CD4-positive, CD25-positive, alpha-beta regulatory T cell (primary cell): ENCODE measurements at places on chromosomes 1 and 21.

DNA sequence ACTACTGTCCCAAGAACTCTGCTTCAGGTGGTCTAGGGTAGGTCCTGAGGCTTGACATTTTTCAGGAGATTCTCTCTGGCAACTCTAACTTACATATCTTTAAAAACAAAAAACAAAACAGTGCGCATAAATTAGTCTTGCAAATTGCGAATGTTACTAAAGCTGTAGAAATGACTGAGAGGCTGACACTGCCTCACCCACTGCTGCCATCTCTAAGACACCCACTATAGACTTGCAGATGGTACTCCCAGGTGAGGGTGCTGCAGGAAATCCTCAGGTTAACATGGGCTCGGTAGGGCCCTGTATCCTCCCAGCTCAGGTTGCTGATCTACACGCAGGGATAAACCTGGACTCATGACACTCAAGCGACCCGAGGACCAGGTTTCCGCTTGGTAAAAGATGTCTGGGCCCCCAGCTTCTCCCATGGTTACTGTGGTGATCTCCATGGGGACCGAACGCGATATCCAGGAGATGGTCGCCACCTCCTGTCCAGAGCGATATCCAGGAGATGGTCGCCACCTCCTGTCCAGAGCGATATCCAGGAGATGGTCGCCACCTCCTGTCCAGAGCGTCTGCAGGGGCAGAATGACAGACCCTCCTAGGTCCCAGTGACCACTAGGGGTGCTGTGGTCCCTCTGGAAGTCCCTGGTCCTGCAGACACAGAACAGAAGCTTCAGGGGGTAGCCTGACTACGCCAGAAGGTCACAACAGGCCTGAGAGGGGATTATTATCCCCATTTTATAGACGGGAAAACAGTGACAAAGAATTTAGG lies 16.2 kb upstream of the LY9 start:
- no peak for DNase-seq

GRCh38 chr1:42927274-42927841 lies 31.3 kb downstream of the SLC2A1 start:
- DNase-seq = no peak

DNA sequence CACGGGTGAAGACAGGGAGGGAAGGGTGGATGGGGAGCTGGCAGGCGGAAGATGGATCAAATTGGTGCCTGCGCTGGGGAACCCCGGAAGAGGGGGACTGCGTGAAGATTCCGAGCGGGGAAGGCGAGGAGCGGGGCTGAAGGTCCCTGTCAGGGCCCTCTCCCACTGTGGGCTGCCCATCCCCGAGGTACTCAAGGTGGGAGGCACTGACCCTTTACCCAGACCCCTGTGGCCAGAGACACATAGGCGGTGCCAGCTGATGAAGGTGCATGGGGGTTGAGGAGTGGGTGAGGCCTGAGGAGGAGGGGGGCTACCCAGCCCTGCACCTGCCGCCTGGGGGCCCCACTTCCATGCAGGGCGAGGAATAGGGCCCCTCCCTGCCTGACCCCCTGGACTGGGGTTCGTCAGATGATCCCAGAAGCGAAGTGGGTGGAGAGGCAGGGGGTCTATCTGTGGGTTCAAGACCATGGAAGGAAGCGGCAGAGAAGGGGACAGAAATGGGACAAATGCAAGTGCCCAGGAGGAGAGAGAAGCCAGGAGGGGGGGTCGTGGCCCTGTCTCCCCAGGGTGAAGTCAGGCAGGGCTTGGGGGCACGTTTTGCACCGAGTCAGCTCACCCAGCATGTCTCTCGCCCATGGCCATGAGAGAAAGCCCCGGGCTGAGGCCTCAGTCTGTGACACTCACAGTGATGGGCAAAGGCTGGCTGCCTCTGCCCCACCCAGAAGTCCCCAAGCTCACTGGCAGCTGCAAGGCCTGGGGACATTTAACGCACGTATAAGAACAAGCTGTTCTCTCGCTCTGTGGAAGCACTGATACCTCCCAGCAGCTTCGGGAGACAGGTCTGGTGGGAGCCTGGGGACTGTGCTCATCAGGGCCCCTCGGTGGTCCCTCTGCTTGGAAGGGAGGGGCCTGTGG lies 7.0 kb upstream of the MMEL1 start:
- no peak for DNase-seq

GRCh38 chr1:44810101-44810761 lies 1.9 kb downstream of the BTBD19 start:
- DNase-seq = peak; percentile 43
